Muscle of leg (tissue), 16 donors: ENCODE measurements at places on chromosomes 1 and 21.

DNA sequence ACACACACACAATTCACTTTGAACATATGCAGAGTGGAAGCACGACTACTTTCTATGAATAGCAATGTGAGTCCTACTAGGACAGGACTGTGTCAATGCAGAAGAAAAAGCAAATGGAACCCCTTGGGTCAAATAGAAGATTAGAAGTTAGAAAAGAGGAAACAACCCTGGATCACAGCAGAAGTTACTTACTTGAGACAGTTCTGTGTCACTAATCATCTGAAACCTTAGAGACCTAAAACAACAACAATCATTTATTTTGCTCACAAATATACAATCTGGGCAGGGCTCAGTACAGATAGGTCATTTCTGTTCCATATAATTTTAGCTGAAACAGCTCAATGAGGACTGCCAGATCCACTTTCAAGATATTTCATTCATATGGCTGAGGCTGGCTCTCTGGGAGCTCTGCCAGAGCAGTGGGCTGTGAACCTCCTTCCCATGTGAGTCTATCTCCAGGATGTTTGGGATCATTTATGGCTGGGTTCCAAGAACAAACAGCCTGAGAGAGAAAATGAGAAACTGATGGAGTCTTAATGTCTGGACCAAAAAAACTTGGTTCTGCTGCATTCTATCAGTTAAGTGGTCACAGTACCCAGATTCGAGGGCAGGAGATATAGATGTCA, 42.5 kb upstream of the IL10 start:
- peak; percentile 83 for DNase-seq
- H3K27ac ChIP-seq: peak overlapping the region; percentile 13
- no peak overlapping the region for H3K4me3 ChIP-seq
- H3K36me3 ChIP-seq: no peaks in the 10 kb centered on the region
- H3K27me3 ChIP-seq: no peaks in the 10 kb centered on the region
- peaks cover 2% of the 10 kb centered on the region for H3K4me1 ChIP-seq

DNA sequence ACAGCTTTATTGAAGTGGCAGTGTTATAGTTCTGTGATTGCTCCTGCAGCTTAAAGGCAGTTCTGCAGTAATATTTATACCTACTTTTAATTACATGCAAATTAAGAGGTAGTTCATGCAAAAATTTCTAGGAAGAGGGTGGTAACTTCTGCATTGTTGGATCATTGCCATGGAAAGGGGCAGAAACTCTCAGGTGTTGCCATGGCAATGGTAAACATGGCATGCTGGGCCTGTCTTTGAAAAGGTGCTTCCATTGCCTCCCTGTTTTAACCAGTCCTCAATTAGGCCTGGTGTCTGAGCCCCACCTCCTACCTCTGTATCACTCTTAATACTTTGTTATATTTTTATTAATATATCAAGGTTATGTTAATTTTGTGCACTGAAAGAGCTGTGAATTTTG, 104.7 kb downstream of the DISC1 start:
- H3K4me3 ChIP-seq: no peak overlapping the region
- no peaks in the 10 kb centered on the region for H3K27me3 ChIP-seq
- no peak for DNase-seq
- no peak overlapping the region for H3K27ac ChIP-seq

DNA sequence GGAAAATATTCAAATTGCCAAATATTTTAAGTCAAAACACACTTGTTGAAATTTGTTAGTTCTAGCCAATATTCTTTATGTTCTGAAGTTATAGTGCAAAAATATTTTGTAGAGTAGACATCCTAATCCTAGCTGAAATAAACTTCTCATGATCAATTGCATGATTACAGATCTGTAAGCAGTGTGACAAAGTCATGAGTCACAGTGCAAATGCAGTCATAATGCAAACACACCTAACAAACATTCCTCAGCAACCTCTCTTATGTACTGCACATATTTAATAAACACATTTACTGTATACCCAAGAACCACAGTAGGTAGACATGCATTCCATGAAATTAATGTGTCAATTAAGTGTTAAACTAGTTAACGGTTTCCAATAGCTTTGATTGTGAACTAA, 1857.4 kb downstream of the NCAM2 start:
- H3K36me3 ChIP-seq: no peaks in the 10 kb centered on the region
- H3K4me1 ChIP-seq: no peaks in the 10 kb centered on the region
- H3K27me3 ChIP-seq: no peaks in the 10 kb centered on the region
- no peak overlapping the region for H3K4me3 ChIP-seq
- no peak overlapping the region for H3K27ac ChIP-seq

GRCh38 chr1:27106561-27107323, 48.2 kb downstream of the SLC9A1 start:
- peaks cover 16% of the 10 kb centered on the region for H3K4me1 ChIP-seq
- H3K27ac ChIP-seq: no peak overlapping the region

- no peaks in the 10 kb centered on the region for H3K36me3 ChIP-seq
- no peak overlapping the region for H3K4me3 ChIP-seq
- H3K27ac ChIP-seq: no peak overlapping the region
- no peaks in the 10 kb centered on the region for H3K27me3 ChIP-seq
- no peak for DNase-seq
Observed at GRCh38 chr1:62728963-62729362, 40.8 kb upstream of the DOCK7 start.
